ENCODE measurements at places on chromosomes 11 and 22. TPM values are rescaled to one million over a fixed set of nuclear protein-coding genes. Genes with fewer than 3 reads are reported as not detected.

GRCh38 chr11:12800871-12801270 is 126.7 kb downstream of the TEAD1 start:
- DNase-seq, result no peak

DNA sequence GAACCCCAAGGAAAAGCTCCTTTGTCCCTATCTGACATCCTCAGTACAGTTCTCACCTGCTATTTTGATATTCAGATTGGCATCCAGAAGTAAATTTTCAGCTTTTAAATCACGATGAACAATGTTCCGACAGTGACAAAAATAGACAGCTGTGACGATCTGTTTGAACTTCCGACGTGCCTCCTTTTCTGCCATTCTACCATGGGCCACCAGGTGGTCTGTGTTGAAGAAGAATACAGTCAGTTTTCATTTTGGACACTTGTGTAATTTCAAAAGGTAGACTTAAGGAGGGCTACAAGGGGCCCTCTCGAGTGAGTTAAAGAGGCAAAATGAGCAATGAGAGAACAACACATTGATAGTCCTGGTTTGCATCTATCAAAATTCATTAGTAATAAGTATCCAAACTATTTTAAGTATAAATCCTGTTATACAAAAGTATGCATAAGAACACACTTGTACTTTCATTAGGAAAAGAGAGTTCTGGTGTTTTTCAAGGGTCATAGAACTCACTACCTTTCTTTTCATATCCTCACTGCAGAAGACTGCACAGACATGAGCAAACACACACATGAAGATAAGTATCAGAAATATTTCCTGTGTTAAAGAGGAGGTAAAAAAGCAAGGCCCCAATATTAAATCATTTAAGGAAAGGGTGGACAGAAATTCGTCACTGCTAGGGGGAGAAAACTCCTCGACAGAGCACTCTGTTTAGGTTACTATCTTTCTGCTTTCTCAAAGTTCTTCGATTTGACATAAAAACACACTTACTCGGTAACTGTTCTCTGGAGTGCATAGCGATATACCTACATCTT is 89.9 kb upstream of the APOA1 start:
- no peak for DNase-seq

IL18 gene
- 20.0 TPM for total RNA-seq

P4HA3 gene
- 1.7 TPM for total RNA-seq

GRCh38 chr11:101686514-101686913 is 102.7 kb upstream of the TRPC6 start:
- DNase-seq, result peak; percentile 57

- peak; percentile 75 for DNase-seq
These were observed 224.0 kb upstream of the NARS2 start for GRCh38 chr11:78798663-78799062.

MUC5B gene
- total RNA-seq, result not detected

A4GALT gene
- 57.9 TPM for total RNA-seq

ANKK1 gene
- 1.4 TPM for total RNA-seq

- no peak for DNase-seq
These were observed 549.3 kb upstream of the CCDC90B start for GRCh38 chr11:83835423-83835822.

HTR3A gene
- total RNA-seq, result not detected

- DNase-seq, result no peak
These were observed 14.2 kb upstream of the ZC3H12C start for GRCh38 chr11:110078923-110079544.

MMP8 gene
- total RNA-seq, result not detected

PAMR1 gene
- total RNA-seq, result 14.7 TPM

DNA sequence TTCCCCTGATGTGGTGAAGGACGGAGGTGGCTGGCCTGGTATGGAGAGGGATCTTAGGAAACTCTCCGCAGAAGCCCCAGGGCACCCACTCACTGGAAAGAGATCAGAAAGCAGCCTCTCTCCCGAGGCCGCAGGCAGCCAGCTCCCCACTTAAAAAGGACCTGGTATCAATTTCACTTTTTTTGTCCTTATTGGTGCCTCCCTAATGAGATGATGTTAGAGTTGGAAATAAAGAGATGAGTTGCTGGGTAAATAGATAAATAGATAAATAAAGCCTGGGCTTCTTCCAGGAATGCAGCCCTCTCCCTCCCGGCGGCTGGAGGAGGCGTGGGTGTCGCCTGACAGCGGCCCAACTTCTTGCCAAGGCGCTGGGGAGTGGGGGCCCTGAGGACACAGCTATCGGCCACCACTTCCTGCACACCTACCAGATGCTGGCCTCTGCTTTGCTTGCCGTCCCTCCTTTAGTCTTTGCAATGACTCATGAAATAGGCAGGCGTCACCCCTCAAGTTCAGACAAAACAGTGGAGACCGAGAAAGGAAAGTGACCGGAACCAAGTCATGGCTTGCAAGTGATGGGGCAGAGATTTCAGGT is 42.9 kb downstream of the LINC01488 start:
- no peak for DNase-seq

GRCh38 chr11:119789766-119790407 is 60.9 kb upstream of the NECTIN1 start:
- DNase-seq, result no peak

DNA sequence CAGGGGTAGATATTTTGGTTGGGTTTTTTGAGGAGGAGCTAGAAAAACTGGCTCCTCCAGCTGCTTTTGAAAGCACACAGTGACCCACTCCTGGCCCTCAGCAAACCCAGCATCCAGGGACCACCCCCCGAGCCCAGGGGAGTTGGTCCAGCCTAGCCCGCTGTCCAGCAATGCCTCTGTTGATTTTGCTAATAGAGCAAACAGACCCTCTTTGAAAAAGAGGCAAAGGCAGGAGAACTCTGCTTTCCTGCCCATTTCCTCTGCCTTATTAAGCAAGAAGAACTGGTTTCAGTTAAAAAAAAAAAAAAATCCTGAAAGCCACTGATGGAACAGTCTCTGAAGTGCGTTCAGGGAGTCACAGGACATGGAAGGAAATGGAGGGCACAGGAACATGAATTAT is 25.3 kb downstream of the ABTB2 start:
- no peak for DNase-seq

GRCh38 chr11:8219257-8220021 is 44.2 kb downstream of the LMO1 start:
- DNase-seq, result no peak

- no peak for DNase-seq
These were observed 920 bp downstream of the TMEM218 start for GRCh38 chr11:125110506-125110905.

CLMP gene
- 34.4 TPM for total RNA-seq

GRCh38 chr11:60859616-60860250 is 4.0 kb upstream of the PTGDR2 start:
- no peak for DNase-seq

B3GAT1 gene
- total RNA-seq, result 8.6 TPM
